GM12864 (cell line): ENCODE measurements at places on chromosomes 5 and 9.

DNA sequence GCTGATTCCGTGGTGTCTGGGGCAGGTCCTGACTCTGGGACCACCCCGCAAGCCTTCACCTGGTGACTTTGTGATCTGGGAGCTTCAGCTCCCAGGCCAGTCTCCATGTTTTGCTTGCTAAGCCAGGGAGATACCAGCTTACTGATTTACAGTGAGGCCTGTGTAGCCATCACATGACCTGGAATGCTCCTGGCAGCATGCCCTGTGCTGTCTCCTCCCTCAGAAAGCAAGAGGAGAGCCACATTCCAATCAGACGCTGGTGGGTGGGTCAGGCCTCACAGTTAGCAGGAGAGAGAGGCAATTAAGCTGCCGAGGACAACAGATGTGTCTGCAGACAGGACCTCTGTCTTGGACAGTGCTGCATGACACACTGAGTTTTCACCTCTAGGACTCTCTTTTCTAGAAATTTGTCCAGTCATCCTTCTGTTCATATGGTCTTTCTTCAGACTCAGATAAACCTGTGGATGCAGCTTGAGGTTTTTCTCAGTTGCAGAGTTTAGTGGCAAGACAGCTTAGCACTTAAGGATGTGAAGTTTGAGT lies 24.4 kb upstream of the GRPEL2 start:
- DNase-seq = no peak

- DNase-seq = no peak
These were observed 155.9 kb upstream of the ATP10B start for GRCh38 chr5:161007879-161008278.

- DNase-seq = no peak
These were observed 22.1 kb downstream of the MRRF start for GRCh38 chr9:122286764-122287163.

- peak; percentile 29 for DNase-seq
These were observed 153.2 kb upstream of the C9orf72 start for GRCh38 chr9:27726244-27727081.

- DNase-seq = no peak
These were observed 82.7 kb upstream of the PANK3 start for GRCh38 chr5:168661593-168662485.

- DNase-seq = no peak
These were observed 516.4 kb upstream of the RORB start for GRCh38 chr9:73980754-73981153.

- DNase-seq = no peak
These were observed 153.4 kb upstream of the POU5F2 start for GRCh38 chr5:93894601-93895354.

- DNase-seq = no peak
These were observed 666.7 kb downstream of the LRRC70 start for GRCh38 chr5:63245271-63245670.
